Activated CD8-positive, alpha-beta T cell treated with anti-CD3 and anti-CD28 coated beads, Interleukin-2, amount 10 ng/mL, durations not matched to agents 7 days and 5 days (primary cell): ENCODE measurements at places on chromosomes 5 and 9. TPM values are rescaled to one million over a fixed set of nuclear protein-coding genes. Genes with fewer than 3 reads are reported as not detected.

- H3K27me3 ChIP-seq = no peaks in the 10 kb centered on the region
- H3K27ac ChIP-seq = no peak overlapping the region
- no peak overlapping the region for H3K4me3 ChIP-seq
- no peak for DNase-seq
- H3K4me1 ChIP-seq = no peaks in the 10 kb centered on the region
- peaks cover 34% of the 10 kb centered on the region for H3K36me3 ChIP-seq
Observed at GRCh38 chr5:179776411-179776938, 17.3 kb upstream of the LTC4S start.

GRCh38 chr9:133835262-133835901, 97.2 kb upstream of the SARDH start:
- DNase-seq = no peak
- no peaks in the 10 kb centered on the region for H3K36me3 ChIP-seq
- H3K27me3 ChIP-seq = no peaks in the 10 kb centered on the region
- H3K4me1 ChIP-seq = no peaks in the 10 kb centered on the region
- H3K27ac ChIP-seq = no peak overlapping the region

DNA sequence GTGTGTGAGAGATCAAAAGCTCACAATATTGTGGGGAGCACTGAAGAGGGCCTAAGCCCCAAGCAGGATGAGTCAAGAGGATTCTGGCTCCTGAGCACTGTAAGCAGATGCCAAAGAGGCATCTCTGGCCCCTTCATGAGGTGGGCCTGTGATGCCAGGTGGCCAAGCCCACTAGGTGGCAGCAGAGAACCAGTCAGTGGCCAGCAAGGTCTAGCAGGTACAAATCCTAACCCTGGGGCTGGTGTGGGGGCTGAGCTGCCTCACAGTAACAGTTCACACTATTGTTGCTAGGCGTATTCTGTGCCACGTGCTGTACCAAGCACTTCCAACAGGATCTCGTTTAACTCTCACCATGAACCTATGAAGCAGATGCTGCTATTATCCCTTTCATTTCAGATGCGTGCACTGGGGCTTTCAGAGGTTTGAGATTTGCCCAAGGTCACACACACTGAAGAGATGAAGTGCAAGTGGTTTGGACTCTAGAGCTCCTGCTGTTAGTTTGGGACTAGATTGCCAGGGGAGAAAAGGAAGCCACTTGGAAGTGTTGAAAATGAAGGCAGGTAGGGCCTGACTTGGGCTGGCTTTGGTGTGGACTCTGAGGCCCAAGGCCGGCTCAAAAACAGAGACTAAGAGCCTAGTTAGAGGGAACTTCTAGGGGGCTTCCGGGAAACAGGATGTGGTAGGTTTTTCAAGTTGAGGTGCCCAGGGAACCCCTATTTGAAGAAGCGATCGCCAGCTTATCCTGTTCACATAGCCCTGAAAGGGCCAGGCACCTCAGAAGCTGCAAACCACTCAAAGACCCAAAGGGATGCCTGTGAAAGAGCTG, 4.4 kb upstream of the MLANA start:
- H3K36me3 ChIP-seq = peaks cover 4% of the 10 kb centered on the region
- peaks cover 19% of the 10 kb centered on the region for H3K4me1 ChIP-seq
- peak overlapping the region; percentile 73 for H3K27ac ChIP-seq
- no peak overlapping the region for H3K4me3 ChIP-seq

DNA sequence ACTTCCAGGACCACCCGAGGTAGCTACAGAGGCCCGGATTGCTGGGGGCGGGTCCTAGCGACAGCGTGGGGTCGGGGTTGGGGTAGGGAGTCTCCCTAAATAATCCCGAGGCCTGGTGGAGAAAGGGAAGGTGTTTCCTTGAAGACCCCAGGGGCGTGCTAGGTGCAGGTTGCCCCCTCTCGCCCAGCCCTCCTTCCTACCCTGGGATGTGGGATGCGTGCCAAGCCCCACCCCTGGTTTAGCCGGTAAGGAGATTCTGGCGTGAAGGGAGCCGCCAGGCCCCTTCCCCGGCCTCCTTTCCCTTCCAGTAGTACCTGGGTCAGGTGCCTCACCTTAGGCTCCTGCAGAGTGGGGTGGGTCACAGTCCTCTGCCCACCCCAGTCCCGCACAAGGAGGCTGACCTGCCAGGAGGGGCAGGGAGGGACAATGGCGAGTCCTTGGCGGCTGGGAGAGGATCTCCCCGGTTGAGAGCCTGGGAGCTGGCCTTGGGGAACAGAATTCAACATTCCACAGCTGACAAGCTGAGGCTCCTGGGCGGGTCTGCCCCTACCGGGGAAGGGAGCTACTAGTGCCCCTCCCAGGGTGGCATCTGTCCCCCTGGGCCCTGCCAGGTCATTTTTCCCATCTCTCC, 674 bp downstream of the TSPAN17 start:
- H3K4me1 ChIP-seq = peaks cover 68% of the 10 kb centered on the region
- peak overlapping the region; percentile 82 for H3K27ac ChIP-seq
- H3K27me3 ChIP-seq = no peaks in the 10 kb centered on the region

DNA sequence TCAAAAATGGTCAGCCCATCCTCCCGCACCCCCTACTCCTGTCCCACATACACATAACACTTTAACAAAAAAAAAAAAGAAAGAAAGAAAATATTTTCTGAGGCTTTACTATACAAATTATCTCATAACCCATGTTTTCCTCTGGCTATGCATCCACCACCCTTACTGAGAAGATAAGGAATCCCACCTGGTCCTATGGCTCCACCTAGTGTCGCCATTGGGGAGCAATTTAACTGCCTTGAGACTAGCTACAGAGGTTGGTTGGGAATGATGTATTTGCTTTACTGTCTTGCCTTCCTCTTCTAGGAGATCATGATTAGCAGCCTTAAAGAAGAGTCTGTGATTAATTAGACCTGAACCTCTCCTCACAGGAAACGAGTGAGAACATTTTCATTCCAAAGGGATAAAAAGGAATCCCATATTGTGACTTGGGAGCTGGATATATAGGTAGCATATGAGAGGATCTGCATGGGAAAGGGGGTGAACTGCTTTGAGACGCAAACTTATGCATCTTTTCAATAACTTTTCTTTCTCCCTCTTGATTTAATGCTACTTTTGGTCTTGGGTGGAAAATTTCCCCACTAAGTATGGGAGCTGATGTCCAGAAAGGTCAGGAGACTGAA, 77.7 kb upstream of the SELENOP start:
- H3K36me3 ChIP-seq = no peaks in the 10 kb centered on the region
- peaks cover 11% of the 10 kb centered on the region for H3K27me3 ChIP-seq
- H3K4me1 ChIP-seq = no peaks in the 10 kb centered on the region
- no peak overlapping the region for H3K27ac ChIP-seq
- H3K4me3 ChIP-seq = no peak overlapping the region

DNA sequence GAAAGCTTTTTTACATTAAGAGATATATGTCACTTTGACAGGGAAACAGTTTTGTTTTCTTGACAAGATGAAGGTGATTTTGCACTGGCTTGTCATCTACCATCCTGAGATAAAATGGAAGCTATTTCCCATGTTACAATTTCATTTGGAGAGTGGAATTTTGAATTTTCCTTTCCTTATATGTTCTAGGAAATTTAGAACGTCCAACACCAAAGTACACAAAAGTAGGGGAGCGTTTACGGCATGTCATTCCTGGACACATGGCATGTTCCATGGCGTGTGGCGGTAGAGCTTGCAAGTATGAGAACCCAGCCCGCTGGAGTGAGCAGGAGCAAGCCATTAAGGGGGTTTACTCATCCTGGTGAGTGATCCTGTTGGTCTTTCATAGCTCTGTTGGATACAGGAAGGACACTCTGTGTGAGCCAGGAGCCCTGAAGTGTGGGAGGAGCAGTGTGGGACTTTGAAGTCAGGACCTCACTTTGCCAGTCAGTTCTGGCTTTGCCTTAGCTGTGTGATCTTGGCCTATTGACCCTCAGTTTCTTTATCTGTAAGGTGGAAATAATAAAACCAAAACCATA, 887 bp downstream of the PTPDC1 start:
- H3K4me3 ChIP-seq = no peak overlapping the region
- peaks cover 4% of the 10 kb centered on the region for H3K36me3 ChIP-seq
- DNase-seq = no peak
- H3K4me1 ChIP-seq = peaks cover 7% of the 10 kb centered on the region
- no peaks in the 10 kb centered on the region for H3K27me3 ChIP-seq

Gene CLK4
- 26.4 TPM for total RNA-seq

Gene ANKRD34B
- total RNA-seq = not detected

Gene BNIP1
- 14.3 TPM for total RNA-seq
